CD4-positive, alpha-beta T cell treated with Interleukin-6 at 100 ng/mL for 8 hours (primary cell): ENCODE measurements at places on chromosomes 12 and 14.

DNA sequence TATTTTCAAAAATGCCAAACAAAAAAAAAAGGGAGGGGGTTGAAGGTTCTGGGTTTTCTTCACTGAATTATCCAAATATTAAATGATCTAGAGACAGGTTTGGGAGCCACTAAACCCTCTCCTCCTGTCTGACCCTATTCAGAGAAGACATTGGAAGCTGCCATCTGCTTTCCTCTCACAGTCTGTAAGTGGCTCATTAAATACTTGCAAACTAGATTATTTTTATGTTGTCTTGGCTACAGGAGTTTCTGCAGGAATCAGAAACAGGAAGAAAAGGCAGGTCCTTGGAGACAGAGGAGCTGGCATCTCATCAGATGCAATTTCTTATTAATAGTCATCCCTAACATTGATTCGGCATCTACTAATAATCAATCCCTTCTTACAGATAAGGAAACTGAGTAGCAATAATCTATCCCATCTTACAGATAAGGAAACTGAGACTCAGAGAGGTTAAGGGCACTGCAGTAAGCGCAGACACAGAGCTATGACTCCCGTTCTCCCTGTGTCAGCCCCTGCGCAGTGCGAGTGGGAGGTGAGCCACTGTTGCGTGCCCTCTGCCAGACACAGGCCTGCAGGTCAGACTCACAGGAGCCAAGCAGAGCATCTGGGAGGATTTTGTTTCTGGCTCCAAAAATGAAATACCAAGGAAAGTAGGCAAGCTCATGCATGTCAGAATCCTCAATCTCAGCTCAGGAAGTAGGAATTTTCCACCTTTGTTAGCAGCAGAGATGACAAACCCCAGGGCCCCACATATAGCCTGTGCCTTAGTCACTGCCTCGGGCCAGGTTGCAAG lies 11.0 kb downstream of the BDKRB2 start:
- DNase-seq: no peak

DNA sequence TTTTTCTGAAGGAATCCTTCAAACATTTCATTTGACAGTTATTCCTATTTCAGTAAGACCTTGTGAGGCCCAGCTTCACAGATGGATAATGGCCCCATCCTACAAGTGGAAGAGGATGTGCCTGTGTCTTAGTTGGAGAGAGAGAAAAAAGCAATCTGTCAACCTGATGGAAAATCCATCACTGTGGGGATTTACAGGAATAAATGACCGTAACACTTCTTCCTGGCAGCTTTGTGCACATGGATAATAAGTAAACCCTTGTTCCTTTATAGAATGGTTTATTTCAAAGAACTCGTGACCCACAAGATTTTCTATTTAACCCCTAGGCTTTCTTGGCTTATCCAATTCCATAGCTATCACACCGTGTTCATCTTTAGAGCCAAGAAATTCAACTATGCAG lies 121.4 kb upstream of the PCED1B start:
- no peak for DNase-seq

DNA sequence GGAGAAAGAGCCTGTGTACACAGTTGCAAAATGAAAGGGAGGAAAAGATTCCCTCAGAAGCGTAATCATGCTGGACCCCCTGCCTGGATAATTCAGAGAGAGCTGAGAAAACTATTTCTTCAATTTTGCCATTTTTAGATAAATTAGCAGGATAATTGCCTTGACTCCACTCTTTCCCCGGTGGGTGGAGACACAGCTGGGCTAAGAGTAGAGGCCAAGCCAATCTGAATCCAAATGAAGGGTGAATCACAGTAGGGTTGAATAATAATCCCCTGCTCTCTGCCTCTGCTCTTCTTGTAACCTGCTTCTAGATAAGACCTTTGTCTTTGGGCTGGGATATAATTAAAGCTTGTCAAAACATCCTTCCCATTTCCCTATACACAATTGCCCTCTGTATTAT lies 150.1 kb downstream of the CAPZA3 start:
- no peak for DNase-seq

DNA sequence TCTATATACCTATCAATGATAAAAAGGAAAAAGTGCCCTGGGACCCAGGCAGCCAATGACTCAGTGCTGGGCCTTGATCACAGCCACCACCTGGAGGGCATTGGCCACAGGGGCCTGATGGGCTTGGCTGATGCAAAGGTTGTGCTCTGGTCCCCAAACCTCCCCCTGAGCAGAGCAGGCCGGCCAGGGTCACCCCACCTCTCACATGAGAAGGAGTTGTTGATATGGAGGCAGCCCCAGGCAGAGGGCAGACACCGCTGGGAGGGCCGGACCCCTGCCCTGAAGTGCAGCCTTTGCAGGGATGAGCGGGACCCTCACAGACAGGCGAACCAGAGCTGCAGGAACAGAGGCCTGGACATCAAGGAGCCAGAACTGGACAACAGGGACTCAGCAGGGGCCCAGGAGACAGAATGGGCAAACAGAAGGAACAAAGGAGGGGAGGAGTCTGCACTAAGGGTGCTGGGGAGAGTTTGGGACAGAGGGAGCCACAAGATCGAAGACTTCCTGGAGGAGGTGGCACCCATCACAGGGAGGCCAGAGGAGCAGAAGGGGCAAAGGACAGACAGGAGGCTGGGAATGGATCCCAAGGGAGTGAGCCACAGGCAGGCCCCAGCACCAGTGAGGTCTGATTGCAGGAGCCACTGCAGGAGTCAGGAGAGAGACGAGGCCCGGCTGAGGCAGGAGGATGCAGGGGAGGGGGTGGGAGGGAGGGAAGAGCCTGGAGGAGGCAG lies 105.0 kb downstream of the TNFAIP2 start:
- DNase-seq: no peak

- no peak for DNase-seq
These were observed 988.6 kb upstream of the TMEM132C start for GRCh38 chr12:127278351-127278750.

- no peak for DNase-seq
These were observed 1.0 kb downstream of the ZC3H14 start for GRCh38 chr14:88563845-88564244.

DNA sequence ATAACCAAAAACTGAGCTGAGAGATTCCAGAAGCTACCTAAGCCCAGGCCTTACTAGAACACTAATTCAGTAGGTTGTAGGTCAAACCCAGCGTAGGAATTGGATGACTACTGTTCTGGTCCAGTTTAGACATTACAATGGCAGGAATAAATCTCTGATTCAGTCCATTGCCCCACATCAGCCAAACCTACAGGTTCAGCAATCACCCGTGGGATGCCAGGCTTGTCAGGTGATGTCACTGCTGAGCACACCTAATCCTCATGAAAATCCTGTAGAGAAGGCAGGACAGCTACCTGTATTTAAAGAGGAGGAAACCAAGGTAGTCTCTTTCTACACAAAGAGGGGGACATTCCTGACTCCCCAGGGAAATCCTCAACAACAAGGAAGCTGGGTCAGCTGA lies 63.7 kb downstream of the RFX4 start:
- DNase-seq: no peak

GRCh38 chr14:66177935-66178334 lies 308.2 kb upstream of the CCDC196 start:
- DNase-seq: no peak

- no peak for DNase-seq
These were observed 17.4 kb downstream of the KCNMB4 start for GRCh38 chr12:70383484-70383883.

DNA sequence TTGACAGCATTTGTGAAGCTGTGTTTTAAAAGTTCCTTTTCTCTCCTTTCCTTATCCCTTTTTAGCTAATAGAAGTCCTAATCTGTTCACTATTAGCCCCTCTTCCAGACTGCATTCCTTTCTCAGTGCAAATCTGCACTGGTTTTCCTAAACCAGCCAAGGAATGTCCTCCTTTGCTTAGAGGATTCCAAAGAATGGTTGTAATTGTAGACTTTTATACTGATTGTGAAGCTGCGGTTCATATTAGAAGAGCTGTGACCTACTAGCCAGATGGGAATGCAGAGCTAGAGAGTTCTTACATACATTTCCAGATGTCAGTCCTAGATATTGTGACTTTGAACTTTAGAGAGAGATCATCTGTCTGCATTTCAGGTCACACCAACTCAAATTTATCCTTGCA lies 79.8 kb downstream of the MYRFL start:
- DNase-seq: no peak

- no peak for DNase-seq
These were observed 90.5 kb upstream of the FOXN3 start for GRCh38 chr14:89507521-89507920.

DNA sequence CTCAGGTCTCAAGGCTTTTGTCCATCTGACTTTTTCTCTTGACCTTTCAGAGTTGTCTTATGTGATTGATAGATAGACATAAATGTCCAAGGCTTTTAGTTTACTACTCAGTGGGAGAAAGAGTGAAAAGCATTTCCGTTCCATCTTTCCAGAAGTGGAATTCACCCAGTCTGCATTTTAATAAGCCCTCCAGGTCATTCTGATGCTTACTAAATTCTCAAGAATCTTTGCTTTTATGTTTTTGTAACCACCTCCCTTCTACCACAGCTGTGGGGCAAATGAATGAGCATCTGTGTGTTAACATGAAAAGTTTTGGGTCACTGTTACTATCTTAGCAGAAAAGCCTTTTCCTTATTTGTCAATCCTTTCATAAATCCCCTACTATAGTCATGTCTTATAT lies 251.4 kb downstream of the LRIG3 start:
- DNase-seq: no peak

GRCh38 chr12:122166422-122167349 lies 7.3 kb downstream of the IL31 start:
- DNase-seq: no peak

GRCh38 chr14:81247271-81247766 lies 26.6 kb upstream of the GTF2A1 start:
- no peak for DNase-seq

GRCh38 chr12:69540987-69541386 lies 44.3 kb upstream of the CCT2 start:
- no peak for DNase-seq

DNA sequence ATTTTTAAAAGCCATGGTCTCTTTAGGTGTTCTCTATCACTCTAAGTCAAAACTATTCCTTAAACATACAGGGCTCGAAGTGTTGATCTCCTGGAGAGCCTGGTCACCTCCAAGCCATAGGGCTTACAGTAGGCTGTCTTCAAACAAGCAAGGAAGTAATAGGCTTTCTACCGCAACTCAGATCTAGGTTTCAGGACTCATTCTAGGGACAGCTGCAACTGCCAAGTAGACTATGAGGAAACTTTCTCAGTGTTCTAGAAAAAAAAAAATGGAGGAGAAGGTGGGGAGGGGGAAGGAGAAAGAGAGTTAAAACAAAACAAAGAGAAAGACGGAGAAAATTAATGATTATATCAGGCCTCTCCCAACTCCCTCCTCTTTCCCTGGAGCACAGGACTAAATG lies 106.9 kb upstream of the ETV6 start:
- no peak for DNase-seq

DNA sequence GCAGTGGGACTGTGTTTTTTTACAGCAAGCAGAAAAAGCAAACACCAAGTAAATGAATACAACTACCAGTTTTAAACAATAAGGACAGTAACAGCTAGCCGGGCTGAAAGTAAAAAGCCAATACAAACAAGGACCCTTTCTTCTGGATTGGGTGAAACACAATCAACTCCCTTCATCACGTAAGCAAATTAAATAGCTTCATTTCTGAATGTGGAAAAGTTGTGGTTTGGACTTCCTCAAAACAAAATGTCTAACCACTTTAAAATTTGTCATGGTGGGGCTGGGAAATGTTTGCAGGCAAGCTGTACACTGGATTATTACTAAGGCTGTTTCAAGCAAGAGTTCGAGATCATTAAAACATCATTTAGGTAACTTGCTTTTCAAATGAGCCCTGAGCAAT lies 47.4 kb downstream of the TCHP start:
- DNase-seq: no peak

DNA sequence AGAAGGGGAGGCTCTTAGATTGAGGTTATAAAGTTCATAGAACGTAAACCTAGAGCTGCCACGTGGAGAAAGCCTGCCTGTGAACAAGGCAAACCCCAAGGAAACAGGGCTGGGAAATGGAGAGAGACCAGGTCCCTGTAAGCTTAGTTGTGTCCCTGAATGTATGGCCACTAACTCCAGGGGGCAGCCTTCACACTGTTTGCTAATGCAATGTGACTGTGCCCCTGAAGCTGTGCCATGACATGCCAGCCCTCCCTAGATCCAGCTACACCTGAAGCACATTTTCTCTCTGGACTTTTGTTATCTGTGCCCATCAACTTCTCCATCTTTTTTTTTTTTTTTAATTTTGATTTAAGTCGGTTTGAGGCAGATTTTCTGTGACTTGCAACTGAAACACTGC lies 60.6 kb upstream of the TMCC3 start:
- DNase-seq: no peak

- DNase-seq: no peak
These were observed 324.6 kb downstream of the RAD51B start for GRCh38 chr14:68144051-68144681.

- DNase-seq: no peak
These were observed 19.5 kb downstream of the DCAF5 start for GRCh38 chr14:69133206-69134125.

DNA sequence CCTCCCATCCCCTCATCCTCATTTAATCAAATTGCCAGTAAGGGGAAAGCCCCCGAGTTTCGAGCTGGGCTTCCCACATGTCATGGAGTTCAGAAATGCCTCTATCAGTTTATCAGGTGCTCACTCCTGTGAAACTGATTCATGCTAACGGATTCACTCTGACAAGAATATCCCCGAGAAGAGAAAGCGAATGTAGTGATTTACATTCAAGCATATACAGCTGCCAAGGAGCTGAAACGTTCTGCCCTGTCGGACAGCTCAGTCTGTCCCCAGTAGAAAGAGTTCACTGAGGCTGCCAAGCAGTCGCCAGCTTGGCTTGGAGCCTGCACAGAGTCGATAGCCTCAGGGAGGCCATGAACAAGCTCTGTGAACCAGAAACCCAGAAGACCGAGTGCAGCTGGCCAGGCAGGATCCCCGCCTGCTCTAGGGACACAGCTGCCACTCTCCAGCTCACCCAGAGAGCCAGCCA lies 88.4 kb downstream of the TMCC3 start:
- no peak for DNase-seq

DNA sequence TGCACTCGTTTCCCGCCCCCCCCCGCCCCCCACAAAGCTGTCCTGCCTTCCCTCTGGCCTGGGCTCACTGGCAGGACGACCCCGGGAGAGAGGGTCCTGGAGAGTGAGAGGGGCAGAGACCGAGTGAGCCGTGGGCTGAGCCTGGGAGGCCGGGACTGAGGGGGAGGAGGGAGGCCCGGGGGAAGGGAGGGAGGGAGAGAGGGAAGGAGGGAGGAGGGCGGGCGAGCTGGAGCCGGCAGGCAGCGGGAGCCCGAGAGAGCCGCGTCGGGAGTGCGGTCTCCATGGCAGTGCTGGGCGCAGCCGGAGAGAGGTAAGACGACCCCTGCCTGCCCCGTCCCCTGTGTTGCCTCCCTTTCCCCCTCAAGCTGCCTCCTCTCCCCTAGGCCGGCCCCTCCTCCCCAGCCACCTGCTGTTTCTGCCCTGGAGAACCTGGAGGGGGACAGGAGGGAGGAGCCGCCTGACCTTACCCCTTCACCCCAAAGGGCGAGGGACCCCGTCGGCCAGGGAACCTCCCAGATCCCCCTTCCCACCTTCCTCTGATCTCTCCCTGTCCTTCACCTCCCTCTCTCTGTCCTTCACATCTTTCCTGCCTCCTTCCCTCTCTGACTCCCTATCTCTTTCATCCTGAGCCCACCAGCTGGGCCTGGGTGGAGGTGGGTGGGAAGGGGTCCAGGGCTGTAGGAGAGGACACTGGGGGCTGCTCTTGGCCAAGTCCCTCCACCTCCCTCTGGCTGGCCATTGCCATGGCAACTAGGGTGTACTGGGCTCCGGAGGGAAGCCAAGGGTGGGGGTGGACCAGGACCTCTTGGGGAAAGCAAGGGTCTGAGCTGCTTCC lies at the start of gene GPR162:
GPR162 (plus strand) TSS at position 231 of the 835 bp plus-strand sequence. CDS start 2,078 bp downstream, outside the sequence.
- DNase-seq: no peak

GRCh38 chr14:68386950-68387779 lies 405.7 kb downstream of the ZFP36L1 start:
- no peak for DNase-seq

GRCh38 chr12:104615048-104615561 lies 158.4 kb downstream of the CHST11 start:
- no peak for DNase-seq
